ENCODE measurements at places on chromosomes 3 and 15.

DNA sequence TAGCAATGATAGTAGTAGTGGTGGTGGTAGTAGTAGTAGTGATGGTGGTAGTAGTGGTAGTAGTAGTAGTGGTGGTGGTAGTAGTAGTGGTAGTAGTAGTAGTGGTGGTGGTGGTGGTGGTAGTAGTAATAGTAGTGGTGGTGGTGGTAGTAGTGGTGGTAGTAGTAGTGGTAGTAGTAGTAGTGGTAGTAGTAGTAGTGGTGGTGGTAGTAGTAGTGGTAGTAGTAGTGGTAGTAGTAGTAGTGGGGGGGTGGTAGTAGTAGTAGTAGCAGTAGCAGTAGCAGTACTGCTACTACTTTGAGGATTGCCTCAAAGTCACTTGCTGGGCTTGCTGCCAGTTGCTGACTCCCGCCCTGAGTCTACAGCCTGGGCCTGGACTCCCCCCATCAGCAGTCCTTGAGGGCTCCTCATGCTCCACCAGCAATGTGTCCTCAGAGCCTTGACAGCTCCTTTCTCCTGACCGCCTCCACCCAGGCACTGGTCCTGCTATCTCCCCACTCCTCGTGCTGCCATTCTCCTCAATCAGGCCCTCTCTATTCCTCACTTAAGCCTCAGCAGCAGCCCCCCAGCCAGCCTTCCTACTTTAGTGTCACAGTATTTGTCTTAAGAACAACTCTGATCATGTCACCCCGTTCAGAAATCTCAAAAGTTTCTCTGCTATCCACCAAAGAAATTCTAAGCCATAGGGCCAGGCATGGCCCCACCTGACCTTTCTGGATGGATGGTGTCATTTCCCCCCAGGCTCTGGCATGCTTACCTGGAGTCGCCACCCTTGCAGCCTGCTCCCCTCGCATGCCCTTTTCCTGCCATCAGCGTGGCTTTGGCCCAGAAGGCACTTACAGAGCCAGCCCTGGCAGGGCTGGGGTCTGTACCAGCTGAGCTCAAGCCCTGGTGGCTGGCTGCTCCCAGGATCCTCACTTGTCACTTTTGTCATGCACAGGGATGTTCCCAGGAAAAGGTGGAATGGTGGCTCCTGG, 45.6 kb downstream of the DLEC1 start:
- no peak for DNase-seq

DNA sequence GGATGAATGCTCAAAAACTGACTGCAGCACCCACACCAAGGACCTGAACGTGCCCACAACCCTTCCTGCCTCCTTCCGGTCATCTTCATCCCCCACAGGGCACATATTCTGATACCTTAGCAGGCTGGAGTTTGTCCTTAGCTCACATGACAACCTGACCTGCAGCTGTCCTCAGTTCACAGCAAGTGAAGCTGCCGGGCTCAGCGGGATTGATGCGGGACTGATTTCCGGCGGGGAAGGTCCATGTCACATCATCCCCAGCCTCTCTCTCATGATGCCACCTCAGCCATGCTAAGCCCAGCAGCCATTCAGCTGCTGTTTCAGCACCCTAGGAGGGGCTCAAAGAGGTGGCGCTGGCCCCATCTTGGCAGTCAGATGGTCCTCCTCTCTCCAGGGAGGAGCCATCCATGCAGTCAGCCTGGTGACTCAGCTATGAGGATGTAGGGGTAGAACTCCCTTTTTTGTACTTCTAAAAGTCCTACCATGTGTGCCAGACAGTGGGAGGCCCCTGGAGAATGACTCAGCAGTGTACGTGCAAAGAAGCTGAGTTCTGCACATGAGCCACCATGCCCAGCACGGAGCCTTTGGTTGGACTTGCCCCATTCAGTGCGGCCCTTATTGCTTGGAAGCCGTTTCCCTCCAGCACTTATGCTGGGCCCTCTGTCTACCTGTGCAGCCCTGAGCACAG, 9.5 kb downstream of the CA12 start:
- no peak for DNase-seq

DNA sequence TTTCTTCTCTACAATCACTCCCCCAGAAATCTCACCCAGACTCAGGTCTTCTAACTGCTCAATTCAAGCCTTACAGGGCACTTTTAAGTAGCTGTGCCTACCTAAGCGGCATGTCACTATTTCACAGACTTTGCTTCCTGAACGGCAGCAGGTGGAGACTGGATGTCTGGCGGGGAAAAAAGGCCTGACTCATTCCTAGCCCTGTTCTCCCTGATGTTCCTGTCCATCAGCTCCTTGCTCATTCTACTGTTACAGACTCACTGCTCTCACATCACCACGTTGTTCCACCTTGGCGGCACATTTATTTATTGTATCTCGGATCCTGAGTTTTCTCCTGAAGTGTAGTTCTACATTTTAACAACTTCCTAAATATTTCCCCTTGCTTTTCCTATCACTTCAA, 52.6 kb upstream of the ATP11B start:
- no peak for DNase-seq

DNA sequence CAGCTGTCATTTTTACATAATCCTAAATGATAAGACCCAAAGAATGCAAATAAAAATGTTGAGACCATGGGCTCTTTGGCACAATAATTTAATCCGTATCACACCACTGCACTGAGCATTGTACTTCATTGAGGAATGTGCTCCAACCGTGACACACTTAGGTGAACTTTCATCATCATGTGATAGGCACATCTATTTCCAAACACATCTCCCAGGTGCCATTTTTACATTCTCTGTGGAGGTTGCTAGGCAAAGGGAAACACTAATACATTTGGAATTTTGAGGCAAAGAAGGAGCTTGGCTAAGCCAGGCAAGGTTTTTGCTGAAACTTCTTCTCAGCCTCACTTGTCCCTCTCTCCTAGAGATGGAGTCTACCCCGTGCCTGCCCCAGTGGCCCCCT, 68.7 kb downstream of the LRTM1 start:
- DNase-seq = no peak

DNA sequence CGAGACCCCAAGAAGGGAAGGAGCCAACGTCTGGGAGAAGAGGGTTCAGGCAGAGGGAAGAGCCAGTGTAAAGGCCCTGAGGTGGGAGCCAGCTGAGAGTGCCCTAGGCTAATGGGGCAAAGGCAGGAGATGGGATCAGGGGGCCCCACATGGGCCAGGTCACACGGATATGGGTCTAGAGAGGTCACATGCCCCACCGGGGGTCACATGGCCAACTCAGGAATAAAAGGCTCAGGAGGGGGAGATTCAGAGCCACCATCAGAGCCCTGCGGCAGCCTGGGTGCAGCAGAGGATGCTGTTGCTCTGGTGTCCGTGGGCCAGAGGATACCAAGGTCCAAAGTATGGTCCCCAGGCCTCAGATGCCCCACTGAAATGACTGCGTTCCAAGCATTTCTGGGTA, 55.3 kb upstream of the SLC6A6 start:
- no peak for DNase-seq
